ENCODE measurements at places on chromosomes 1 and 21.

GRCh38 chr1:209542585-209542984, 40.9 kb upstream of the CAMK1G start:
- H3K4me3 ChIP-seq = no peak overlapping the region
- DNase-seq = peak; percentile 51
- H3K4me1 ChIP-seq = peaks cover 13% of the 10 kb centered on the region
- H3K36me3 ChIP-seq = no peaks in the 10 kb centered on the region

GRCh38 chr1:203051841-203052324, 25.6 kb downstream of the PPFIA4 start:
- H3K36me3 ChIP-seq = peaks cover 8% of the 10 kb centered on the region
- DNase-seq = no peak
- H3K27me3 ChIP-seq = no peaks in the 10 kb centered on the region
- H3K4me3 ChIP-seq = no peak overlapping the region

GRCh38 chr1:84152649-84153056, 8.6 kb downstream of the PRKACB start:
- H3K4me1 ChIP-seq = peaks cover 56% of the 10 kb centered on the region
- H3K27ac ChIP-seq = peak overlapping the region; percentile 99
- no peak overlapping the region for H3K4me3 ChIP-seq
- no peaks in the 10 kb centered on the region for H3K36me3 ChIP-seq
- no peaks in the 10 kb centered on the region for H3K27me3 ChIP-seq
- DNase-seq = no peak

GRCh38 chr1:220798338-220798737, 11.6 kb downstream of the MTARC1 start:
- H3K27ac ChIP-seq = no peak overlapping the region
- H3K36me3 ChIP-seq = peaks cover 4% of the 10 kb centered on the region
- H3K4me1 ChIP-seq = no peaks in the 10 kb centered on the region

DNA sequence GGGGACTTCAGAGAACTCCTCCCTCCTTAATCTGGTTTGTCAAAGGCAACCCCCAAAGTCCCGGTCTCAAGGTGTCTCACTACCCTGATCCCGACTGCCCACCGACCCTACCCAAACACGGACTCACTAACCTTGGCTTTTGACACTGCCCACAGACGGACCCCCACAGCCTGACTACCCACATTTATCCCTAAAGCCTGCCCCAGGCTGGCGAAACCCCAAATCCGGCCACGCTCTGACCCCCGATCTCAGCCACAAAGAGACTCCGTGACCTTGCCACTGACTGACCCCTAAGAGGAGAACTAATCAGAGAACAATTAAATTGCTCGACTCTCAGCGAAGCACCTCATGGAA, 5.2 kb downstream of the ID3 start:
- no peaks in the 10 kb centered on the region for H3K27me3 ChIP-seq
- H3K4me3 ChIP-seq = peak overlapping the region; percentile 58
- H3K4me1 ChIP-seq = peaks cover 59% of the 10 kb centered on the region
- DNase-seq = no peak
- peak overlapping the region; percentile 89 for H3K27ac ChIP-seq

DNA sequence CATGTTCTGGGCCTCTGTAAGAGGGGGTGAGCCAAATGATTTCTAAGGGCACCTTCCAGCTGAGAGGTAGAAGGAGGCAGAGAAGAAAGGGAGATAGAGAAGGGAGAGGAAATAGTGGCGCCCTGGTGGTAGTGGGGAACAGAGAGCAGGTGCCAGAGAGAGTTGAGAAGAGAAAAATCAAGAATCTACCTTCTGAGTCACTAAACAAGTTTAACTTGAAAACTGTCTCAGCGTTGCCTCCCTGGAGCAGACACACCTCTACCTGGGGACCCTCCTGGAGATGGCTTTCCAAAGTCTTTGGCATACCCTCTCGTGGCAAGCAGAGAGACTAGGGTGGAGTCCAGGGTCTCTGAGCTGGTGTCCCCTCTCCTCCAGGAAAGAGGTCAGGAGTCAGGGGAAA, 1.1 kb upstream of the SLC45A3 start:
- H3K27ac ChIP-seq = no peak overlapping the region
- H3K36me3 ChIP-seq = no peaks in the 10 kb centered on the region
- H3K4me1 ChIP-seq = peaks cover 16% of the 10 kb centered on the region
- no peaks in the 10 kb centered on the region for H3K27me3 ChIP-seq

Measured in HCT116 (cell line).